Stimulated activated CD4-positive, alpha-beta T cell treated with anti-CD3 and anti-CD28 coated beads, Interleukin-1b, Interleukin-23, amount 100 ng/mL, for 48 hours (primary cell): ENCODE measurements at places on chromosomes 4 and X.

DNA sequence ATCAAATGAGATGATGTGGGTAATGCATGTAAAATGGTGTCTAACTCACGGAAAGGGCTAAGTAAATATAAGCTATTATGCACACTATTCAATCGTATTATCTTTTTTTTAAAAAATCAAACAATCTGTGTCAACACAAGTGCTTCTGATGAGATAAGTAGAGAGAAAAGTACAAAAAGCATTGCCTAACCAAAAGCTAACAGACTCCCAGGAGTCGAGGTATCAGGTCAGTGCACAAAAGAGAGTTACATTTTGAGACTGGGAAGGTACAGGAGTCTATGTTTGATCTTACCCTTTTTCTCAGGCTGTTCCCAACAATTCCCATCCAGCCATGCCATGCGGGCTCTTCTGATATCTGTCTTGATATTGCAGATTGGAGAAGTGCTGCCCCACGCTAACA lies 203.3 kb upstream of the ZIC3 start:
- no peak for DNase-seq

- peak; percentile 24 for DNase-seq
These were observed 81.0 kb upstream of the KLF3 start for GRCh38 chr4:38582889-38583470.

DNA sequence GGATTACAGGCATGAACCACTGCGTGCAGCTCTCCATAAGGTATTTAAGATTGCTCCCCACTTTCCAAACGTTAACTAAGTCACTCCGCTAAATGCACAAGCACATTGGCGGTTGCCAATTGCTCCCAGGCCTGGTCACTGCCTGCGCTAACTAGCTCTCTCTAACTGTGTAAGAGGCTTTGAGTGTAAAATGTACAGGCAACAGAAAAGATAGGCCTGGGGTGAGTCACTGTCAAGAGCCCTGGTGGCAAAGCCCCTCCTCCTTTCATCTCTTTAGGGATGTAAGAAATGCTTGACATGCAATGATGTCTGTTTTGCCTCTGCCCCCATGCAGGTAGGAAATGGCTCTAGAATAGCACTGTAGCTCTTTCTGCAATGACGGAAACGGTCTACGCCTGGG lies 329.7 kb upstream of the GATB start:
- DNase-seq, result no peak

- peak; percentile 16 for DNase-seq
These were observed 31.8 kb downstream of the USP11 start for GRCh38 chrX:47264483-47265173.

GRCh38 chr4:52431869-52432268 lies 227.2 kb downstream of the USP46 start:
- DNase-seq, result no peak

GRCh38 chr4:24680746-24681448 lies 96.5 kb upstream of the DHX15 start:
- no peak for DNase-seq

DNA sequence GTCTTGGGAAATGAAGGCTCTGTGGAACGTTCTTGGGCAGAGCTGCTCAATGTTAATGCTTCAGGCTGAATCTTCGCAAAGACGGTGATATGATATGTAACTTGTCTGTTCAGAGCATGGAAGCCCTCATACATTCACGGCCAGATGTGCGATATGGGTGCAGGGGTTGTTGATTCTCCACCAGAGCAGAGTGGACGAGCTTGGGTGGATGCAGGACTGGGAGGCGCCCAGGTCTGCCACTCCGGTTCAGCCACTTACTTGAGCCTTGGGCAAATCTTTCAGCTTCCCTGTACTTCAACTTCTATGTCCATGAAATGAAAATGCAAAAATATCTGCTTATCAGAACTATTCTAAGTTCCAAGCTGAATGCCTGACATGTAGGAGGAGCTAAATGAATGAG lies 47.4 kb upstream of the MND1 start:
- no peak for DNase-seq

GRCh38 chrX:153938226-153938786 lies 3.5 kb upstream of the NAA10 start:
- no peak for DNase-seq

DNA sequence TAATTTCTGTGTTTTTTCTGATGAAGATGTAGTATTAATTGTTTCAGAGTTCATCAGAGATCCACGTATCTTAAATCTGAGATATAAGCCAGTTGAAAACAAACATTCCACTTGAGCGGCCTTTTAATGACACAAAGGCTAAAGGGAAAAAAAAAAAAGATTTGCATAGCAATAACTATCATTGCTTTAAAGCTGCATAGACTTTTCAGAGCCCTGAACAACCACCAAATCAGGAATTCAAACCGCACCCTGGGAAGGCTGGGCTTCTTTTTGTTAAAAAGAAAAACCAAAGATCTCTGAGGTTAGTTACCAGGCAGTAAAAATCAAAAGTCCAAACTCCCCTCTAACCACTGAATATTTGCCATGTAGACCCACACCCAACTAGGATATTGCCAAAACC lies 206.0 kb downstream of the HHIP start:
- no peak for DNase-seq

GRCh38 chr4:20017777-20018115 lies 234.0 kb upstream of the SLIT2 start:
- DNase-seq, result no peak

DNA sequence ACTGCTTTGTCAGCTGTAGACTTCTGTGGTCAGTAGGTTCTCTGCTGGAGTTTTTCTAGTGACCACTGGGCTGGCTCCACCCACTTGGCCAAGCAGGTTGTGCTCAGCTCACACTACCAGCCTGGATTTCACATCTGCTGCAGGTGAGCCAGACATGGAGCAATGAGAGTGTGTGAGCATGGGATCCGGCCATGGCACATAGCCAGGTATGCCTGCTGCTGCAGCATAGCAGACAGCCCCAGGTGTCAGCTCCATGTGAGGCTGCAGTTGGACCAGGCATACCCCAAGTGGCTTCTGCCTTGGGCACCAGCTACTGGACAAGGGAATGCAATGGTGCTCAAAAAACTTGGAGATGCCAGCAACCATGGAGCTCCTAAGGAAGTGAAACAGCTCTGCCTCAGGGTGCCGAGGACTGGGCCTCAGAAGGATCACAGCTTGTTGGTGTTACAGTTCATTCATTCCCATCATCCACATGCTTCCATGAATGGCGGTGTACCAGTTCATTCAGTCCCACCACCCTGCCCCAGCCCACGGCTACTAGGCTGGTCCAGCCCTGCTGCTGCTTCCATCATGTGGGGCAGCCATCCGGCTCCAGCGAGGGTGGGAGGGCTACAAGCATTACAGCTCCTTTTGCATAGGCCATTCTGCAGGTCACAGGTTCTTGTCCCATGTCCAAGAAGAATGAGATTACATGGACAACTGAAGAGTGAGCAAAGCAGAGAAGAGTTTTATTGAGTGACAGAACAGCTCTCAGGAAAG lies 389.1 kb upstream of the PCDH7 start:
- DNase-seq, result no peak

DNA sequence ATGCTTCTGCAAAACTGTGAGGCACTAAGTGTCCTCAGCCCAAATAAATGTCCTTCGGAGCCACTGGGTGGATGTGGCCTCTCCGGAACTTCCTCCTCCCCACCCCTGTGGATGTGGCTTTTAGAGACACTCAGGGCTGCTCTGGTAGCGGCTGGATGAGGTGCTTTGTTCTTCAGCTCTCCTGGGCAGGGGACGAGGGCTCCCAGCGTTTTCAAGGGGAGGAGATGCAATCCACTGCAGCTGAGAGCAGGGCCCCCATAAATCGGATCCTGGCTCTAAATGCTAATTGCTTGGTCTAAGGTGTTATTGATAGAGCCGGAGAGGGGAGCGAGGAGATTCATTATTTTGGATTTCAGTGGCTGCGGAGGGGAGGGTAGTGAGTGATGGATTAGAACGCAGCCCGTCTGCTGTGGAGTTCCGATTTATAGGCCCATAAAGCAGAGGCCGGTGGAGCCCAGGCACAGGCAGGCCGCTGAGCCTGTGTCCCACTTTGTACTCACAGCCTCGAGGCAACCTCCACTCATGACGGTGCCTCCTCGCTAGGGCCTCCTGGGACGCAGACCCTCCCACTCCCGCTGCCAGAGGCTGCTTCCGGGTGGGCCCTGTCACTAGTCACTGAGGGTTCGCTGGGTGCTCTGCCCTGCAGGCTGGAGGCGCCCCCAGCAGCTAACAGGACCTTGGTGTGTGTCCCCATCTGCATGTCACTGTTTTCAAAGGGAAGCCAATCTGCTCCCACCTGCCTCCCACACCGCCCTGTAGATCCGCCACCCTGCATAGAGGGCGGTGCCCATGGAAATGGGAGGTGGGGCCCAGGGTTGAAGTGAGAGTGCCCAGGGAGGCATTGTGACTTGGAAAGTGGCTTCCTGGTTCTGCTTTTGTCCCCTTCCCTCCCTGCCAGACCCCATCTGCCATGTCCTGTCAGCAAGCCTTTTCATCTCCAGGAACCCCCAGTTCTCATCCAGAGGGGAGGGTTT lies 135.4 kb upstream of the PSAPL1 start:
- no peak for DNase-seq
